NCI-H510A treated with DMSO at 0.1 percent for 48 hours (cell line): ENCODE measurements at places on chromosomes 2 and 18.

DNA sequence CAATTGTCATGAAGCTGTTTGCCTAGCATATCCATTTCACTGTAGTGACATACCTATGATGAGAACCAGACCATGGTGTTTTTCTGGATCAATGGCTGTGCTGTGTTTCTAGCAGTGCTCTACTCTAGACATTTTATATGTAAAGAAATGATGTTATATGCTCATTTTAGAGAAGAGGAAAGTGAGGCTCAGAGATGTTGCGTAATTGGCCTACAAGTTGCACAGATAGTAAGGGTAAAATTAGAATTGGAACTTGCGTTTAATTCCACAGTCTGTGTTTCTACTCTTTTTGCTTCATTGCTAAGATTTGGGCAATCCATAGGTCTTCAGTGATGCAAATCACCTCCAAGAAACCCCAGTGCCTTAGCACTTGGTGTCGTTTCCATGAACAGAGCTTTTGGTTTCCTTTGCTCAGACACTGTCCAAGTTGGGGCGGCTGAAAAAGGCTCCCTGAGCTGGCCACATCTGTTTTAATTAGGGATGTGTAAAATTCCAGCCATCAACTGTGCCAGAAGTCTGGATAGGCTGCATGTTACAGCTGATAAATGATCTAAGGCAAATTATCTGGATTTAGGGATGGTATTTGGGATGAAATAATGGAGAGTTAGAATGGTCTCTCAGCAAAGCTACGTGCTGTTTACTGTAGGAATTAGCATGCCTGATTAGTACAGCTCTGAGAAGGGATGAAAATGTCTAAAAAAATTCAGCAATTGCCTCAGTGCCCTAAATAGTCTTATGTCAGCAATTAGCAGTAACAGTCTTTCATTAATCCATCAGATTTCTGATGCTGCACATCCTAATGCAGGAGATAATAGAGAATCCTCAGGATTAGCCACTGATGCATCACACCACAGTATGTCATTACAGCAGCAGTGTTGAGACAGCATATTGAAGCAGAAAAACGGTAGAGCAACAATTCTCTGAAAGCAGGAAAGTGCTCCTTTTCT lies 65.3 kb downstream of the PTPRM start:
- no peak for DNase-seq

- no peak for DNase-seq
Measured at GRCh38 chr2:197255543-197255942, 55.0 kb downstream of the ANKRD44 start.

- no peak for DNase-seq
Measured at GRCh38 chr2:24456599-24457556, 34.2 kb upstream of the NCOA1 start.

- peak; percentile 78 for DNase-seq
Measured at GRCh38 chr2:199818026-199818425, 33.0 kb downstream of the FTCDNL1 start.

- DNase-seq, result no peak
Measured at GRCh38 chr2:239285071-239285931, 115.5 kb downstream of the HDAC4 start.

GRCh38 chr2:207481924-207482323 lies 47.8 kb upstream of the CREB1 start:
- DNase-seq, result no peak

DNA sequence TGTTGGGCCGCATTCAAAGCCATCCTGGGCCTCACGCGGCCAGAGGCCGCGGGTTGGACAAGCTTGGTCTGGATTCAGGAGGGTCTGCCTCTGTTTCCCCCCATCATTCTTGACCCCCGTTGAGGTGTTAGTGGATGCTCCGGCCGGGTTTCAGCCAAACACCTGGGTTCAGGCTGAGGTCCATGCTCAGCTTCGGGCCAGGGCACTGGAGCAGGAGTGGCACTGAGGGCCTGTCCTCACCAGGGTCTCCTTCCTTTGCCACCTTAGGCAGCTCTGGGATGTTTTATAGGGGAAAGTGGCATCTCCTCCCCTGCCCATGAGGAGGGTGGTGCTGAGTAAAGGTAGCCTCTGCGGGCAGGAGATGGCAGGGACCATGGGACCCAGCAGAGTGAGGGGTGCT lies 76.9 kb upstream of the SMAD2 start:
- no peak for DNase-seq

DNA sequence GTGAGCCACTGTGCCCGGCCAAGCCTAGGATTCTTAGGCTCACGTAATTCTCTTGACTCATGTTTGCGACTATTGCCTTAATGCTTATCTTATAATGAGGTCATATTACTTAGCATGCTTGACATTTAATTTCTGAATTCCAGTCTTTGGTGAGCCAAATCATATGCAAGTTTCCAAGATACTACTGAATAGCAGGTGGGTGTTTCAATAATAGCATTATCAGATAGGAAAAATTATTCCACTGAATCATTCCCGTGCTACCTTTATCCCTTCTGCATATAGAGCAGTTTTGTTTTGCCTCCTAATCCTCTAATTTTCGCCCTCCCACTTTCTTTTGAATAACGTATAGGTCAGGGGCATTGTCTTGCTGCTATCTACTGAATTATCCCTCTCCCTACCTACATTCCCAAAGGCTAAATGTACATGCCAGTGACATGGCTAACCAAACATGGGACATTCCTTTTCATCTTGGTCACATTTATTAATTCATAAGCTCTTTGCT lies 4.9 kb downstream of the DAW1 start:
- DNase-seq, result no peak

DNA sequence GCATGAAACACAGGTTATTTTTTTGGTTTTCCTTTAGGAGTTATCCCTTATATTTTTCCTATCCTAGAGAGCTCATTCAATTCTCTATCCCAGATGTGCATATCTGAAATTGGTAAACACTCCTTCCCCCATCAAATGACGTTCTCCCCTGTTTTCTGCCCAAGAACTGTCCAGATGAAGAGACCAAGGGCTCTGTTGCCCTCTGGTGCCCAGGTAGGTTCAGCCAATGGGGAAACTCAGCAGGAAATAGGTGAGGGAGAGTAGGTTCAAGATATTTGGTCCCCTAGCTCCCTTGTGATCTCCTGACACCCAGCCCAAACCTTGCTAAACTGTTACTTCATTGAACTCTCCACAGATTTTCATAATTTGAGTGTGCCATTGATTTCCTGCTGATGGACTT lies 14.1 kb upstream of the INO80C start:
- no peak for DNase-seq

GRCh38 chr18:48310353-48310752 lies 98.8 kb downstream of the ZBTB7C start:
- no peak for DNase-seq

- DNase-seq, result no peak
Measured at GRCh38 chr2:22499082-22499839, 885.7 kb upstream of the KLHL29 start.

- peak; percentile 88 for DNase-seq
Measured at GRCh38 chr2:220123751-220124150, 496.3 kb downstream of the SLC4A3 start.

DNA sequence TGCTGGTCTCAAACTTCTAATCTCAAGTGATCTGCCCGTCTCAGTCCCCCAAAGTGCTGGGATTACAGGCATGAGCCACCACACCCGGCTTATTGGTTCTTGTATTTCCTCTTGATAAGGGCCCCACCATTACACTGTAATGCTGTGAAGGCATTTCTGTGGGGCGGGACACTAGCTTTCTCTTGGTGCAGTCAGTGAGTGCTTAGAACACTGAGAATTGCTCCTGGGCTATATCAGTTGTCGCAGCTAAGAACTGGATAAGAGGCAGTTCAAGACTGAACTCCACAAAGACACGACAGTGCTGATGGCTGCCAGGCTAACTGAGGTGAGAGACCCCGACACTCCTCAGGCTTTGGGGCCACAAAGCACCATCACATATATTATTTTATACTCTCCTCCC lies 2.1 kb downstream of the KHK start:
- DNase-seq, result no peak

DNA sequence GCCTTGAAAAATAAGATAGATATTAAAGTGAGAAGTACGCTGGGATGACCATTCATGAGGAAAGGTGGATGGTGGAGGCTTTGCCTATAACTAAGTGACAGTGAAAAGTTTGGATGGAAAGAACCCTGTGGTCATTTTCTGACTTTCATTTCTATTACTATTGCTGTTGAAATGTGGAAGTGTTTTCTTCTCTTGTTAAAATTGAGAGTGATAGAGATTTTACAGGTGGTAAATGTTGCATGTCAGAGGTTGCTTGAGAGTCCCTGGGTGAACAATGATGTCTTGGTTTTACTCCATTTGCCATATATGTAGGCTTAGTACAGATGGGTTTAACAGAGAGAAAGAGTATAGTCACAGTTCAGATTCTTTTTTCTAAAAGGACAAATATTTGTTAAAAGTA lies 18.4 kb downstream of the NCOA1 start:
- DNase-seq, result no peak

DNA sequence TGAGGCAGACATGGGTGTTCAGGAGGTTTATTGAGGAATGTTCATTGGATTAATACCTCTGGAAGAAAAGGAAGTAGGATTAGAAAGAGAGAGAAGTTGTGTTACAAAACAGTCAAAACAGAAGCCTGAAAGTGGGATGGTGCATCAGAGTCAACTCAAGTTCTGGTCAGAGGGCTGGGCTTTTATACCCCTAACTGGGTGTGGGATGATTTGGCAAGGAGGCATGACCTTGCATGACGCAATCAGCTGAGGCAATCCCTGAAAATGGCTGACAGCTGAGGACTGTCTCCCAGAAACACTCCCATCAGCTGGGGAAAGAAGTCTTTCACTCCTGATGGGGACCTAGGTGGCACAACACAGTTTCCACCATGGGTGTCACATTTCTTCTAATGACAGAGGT lies 818.2 kb downstream of the SATB2 start:
- no peak for DNase-seq

DNA sequence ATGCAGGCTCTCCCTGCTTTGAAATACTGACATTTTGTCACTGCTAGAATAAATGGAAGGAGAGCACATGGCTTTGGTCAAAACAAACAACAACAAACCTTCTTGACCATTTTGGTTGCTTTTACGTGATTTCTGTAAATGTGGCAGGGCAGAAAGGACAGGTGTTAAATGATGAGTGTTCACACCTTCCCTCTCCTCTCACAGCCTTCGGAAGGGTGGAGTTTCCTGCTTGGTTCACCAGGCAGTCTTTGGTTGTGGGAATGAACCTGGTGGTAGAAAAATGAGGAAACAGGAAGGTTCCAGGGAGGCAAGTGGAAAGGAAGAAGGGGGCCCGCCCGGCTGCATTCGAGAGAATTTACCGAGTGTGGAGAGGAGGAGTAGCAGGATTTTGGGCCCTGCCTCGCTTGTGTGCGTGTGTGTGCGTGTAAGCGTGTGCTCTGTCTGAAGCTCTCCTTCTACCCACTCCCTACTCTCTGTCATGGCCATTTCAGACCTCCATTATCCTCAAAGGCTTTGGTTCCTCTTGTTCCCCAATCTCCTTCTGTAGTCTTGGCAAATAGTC lies 23.7 kb upstream of the SPP2 start:
- DNase-seq, result no peak

DNA sequence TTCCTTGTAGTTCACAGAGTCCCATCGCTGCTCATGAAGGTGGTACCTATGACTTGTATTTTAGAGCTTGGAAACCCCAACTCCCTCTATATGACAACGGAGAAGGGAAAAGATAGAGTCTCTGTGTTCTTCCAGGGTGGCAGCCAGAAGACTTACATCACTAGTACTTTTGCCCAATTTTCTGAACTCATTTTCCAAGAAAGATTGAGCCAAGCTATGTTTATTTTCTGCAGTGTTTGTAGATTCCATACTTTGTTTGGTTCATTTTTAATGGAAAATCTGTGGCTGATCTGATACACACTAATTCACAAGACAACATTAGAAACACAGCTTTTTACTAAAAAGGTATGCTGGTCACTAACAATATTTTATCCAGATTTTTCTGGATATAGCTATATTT lies 60.2 kb upstream of the ATP5MC3 start:
- no peak for DNase-seq

DNA sequence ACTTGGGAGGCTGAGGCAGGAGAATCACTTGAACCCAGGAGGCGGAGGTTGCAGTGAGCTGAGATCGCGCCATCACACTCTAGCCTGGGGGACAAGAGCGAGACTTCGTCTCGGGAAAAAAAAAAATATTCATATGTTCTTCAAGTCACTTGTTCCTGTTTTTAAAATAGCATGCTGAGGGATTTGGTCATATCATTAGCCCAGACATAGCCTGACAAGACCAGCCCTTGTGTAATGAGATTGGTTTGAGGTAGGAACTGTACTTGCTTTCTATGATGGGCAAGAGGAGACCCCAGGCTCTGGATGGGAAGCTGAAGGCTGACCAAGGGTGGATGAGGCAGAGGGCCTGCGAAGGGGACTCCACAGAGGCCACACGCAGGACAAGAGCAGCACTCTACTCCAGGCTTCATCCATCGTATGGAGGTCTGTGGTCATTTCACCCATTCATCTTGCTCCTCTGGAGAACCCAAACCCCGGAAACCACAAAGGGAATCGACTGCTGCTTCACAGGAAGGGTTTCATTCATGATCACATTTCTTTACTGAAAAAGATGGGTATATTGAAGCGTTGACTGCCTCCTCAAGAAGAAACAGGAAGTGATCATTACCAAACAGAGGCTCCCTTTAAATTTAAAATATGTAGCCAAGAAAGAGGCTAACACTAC lies 87.1 kb upstream of the ZNF397 start:
- no peak for DNase-seq

- no peak for DNase-seq
Measured at GRCh38 chr2:19823507-19823906, 78.3 kb downstream of the TTC32 start.

DNA sequence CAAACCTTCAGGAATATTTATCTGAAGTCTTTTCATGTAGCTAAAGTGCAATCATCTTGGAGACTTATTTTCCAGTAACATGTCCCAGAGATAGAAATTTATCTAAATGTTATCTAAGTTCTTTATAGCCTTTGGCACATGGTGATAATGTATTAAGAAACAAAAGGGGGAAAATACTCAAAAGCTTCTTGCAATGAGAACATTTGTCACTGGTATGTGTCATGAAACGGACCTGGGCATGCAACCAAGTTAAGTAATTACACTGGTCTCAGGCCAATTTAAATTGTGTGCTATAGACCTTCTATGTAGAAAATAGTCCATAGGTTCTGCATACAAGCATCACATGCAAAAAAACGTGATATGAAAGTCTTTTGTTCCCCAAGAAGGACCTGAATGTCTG lies 136.2 kb downstream of the SLC8A1 start:
- DNase-seq, result no peak

- DNase-seq, result no peak
Measured at GRCh38 chr2:460861-461260, 173.0 kb upstream of the ALKAL2 start.

GRCh38 chr2:138121666-138122661 lies 157.7 kb downstream of the HNMT start:
- peak; percentile 66 for DNase-seq

DNA sequence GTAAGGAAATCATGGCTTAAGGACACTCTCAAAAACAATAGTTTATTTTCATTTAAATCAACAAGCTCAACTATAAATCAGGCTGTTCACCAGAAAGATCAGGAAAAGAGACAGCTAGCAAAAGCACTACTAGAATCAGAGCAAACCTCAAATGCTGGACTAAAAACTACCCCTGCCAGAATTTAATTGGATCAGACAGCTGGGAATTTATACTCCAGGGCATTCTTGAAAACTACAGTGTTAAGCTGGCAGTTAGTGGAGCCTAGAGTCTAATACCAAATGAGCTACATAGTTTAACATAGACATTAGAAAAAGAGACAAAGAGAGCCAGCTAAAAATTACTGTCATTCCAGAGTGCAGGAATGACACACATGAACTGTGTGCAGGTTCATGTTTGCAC lies 1016.4 kb upstream of the CRIM1 start:
- no peak for DNase-seq

- no peak for DNase-seq
Measured at GRCh38 chr2:204860274-204860673, 315.0 kb downstream of the PARD3B start.

- no peak for DNase-seq
Measured at GRCh38 chr2:9226458-9227380, 20.1 kb downstream of the ASAP2 start.
